ENCODE measurements at places on chromosomes 1 and 21.

GRCh38 chr1:26702680-26703038, 6.8 kb downstream of the ARID1A start:
- DNase-seq, result no peak

DNA sequence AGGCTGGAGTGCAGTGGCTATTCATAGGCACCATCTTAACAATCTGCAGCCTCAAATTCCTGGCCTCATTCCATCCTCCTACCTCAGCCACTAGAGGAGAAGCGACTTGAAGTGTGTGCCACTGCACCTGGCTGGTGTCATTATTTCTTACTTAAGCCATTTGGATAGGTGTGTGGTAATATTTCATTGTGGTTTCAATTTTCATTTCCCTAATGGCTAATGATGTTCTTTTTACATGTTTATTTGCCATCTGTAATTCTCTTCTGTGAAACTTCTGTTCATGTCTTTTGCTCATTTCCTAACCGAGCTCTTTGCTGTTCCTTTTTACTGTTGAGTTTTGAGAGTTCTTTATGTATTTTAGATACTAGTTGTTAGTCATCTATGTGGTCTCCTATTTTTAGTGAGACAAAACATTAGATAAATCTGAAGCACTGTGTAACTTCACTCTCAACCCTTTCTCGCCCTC, 66.8 kb downstream of the SLC27A3 start:
- peak; percentile 19 for DNase-seq

- no peak for DNase-seq
Measured at GRCh38 chr1:232440325-232441035, 189.5 kb downstream of the SIPA1L2 start.

DNA sequence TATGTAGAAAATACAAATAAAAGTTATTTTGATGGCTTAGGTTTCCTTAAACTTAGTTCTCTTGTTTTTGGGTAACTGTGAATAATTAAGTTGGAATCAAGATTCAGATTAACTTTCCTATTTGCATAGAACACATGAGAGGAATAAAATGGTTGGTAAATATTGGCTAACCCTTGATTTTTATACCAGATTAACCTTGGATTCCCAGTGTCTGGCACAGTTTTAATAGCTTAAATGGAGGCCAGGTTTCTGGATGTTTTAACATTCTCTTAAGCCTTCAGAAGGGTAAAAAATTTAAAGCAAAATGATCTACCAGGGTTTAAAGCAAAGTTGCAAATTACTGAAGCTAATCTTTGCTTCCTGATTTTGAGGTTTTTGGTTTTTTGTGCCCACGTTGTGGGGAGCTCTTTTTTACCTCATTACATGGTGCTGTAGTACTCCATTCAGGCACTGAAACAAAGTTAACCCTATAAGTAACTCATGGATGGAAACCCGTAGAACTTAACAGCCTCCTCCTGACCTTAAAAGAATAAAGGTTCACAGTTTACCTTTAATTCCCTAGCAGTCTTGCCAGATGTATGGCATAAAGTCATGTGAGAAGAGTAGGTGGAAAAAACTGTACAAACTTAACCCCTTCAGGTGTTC, 8.4 kb upstream of the SPATA1 start:
- DNase-seq, result no peak

- no peak for DNase-seq
Measured at GRCh38 chr1:231855926-231856325, 229.3 kb downstream of the DISC1 start.

DNA sequence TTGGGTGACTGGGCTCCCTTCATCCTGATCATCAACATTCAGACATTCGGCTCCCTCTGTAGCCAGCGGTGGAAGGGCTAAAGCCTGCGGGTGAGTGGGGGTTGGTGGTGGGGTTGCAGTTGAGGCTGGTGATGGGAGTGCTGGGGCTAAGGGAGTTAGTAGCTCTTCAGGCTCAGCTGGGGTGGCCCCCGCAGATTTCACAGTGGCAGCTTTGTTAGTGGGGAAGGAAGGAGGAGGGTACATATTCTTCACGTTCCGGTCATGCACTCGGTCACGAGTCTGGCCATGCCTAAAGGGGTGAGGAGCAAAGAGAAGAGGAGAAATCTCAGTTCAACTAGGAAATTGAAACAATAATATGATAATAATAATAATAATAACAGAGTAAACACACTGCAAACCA, 6.8 kb downstream of the PSMB4 start:
- DNase-seq, result no peak

DNA sequence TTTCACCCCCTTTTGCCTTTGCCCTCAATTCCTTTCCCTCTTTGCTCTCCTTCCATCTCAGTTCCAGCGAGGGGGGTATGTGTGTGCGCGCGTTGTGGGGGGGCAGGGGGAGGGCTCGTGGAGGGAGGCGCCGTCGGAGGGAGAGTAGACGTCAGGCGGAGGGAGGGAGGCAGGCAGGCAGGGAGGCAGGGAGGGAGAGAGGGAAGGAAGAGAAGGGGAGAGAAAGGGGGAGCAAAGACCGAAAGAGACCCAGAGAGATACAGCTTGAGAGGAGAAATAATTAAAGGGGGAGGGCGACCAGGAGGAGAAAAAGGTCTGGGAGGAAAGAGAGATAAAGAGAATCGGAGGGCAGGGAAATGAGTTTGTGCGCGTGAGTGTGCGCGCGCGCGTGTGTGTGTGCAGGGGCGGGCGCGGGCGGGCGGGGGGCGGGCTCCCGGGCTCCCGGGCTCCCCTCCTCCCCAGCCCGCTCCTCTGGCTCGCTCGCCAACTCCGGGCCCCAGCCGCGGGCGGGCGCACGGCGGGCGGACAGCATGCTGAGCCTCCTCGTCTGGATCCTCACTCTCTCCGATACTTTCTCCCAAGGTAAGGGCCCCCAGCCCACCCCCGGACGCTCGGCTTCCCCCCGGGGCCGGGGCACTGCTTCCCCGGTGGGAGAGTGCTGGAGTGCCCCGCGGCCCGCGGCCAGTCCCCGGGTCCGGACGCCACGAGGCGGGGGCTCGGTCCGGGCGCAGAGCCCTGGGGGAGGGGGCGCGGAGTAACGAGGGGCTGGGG, at the start of gene KIRREL1:
Gene KIRREL1, plus strand, starts transcription at position 499 of the 771 bp plus-strand sequence. Its CDS starts 32 bp downstream, at position 531.
- DNase-seq, result peak; percentile 81

DNA sequence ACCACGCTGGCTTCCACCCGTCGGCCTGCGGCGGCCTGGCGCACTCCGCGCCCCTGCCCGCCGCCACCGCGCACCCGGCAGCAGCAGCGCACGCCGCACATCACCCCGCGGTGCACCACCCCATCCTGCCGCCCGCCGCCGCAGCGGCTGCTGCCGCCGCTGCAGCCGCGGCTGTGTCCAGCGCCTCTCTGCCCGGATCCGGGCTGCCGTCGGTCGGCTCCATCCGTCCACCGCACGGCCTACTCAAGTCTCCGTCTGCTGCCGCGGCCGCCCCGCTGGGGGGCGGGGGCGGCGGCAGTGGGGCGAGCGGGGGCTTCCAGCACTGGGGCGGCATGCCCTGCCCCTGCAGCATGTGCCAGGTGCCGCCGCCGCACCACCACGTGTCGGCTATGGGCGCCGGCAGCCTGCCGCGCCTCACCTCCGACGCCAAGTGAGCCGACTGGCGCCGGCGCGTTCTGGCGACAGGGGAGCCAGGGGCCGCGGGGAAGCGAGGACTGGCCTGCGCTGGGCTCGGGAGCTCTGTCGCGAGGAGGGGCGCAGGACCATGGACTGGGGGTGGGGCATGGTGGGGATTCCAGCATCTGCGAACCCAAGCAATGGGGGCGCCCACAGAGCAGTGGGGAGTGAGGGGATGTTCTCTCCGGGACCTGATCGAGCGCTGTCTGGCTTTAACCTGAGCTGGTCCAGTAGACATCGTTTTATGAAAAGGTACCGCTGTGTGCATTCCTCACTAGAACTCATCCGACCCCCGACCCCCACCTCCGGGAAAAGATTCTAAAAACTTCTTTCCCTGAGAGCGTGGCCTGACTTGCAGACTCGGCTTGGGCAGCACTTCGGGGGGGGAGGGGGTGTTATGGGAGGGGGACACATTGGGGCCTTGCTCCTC, 1.9 kb downstream of the OLIG2 start:
- no peak for DNase-seq

GRCh38 chr1:94746635-94747525, 73.3 kb upstream of the SLC44A3 start:
- DNase-seq, result peak; percentile 69

DNA sequence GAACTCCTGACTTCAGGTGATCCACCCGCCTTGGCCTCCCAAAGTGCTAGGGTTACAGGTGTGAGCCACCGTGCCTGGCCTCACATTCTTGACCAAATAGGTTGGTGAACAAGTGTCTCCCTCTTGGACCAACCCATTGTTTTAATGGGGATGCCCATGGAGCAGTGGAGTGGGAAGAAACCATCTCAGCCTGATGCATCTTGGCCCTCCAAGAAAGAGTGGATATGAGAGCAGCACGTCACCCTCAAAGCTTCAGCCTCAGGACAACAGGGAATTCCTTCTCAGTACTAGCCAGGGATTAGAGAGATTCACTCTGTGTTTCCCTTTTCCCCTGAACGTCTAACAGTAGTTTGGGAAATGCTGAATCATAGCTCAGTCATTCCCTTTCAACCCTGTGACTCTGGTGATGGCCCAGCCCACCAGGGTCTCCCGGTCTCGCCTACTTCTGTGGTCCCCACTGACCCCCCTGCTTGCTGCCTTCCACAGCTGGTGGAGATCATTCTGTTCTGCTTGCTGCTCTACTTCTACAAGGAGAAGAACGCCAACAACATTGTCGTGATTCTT, 37.4 kb downstream of the NIPAL3 start:
- no peak for DNase-seq
